ENCODE measurements at places on chromosomes 5 and 9.

DNA sequence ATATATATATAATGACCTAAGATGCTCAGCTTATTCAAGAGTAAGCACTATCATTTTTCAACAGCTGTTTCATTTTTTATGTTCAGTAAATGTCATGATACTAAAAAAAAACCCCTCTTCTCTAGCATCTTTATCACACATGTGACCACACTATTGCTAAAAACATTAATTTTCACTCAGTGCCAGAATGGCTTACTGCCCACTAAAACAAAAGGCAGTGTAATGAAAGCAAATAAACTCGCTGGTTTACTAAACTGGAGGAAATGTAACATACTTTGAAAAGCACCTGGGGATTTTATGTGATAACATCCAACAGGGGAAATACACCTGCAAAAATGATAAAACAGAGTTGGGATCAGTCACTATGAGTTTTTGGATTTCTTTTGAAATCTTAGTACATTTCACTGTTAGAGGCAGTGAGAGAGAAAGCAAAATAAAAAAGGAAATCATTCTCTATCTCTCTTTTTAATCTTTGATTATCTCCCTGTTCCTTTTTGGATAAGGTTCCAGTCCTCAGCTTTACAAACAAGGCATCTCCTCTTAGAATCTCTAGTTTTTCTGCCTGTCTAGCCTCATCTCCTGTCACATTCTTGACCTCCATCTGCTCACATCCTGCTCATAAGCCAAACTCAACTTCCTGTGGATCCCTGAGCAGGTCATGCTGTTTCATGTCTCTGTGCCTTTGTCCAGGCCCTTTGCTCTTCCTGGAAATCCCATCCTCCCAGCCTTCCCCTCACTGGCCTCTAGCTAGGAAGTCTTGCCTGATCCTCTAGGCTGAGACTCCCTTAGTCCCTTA is 338.0 kb downstream of the MAN2A1 start:
- no peak for DNase-seq

DNA sequence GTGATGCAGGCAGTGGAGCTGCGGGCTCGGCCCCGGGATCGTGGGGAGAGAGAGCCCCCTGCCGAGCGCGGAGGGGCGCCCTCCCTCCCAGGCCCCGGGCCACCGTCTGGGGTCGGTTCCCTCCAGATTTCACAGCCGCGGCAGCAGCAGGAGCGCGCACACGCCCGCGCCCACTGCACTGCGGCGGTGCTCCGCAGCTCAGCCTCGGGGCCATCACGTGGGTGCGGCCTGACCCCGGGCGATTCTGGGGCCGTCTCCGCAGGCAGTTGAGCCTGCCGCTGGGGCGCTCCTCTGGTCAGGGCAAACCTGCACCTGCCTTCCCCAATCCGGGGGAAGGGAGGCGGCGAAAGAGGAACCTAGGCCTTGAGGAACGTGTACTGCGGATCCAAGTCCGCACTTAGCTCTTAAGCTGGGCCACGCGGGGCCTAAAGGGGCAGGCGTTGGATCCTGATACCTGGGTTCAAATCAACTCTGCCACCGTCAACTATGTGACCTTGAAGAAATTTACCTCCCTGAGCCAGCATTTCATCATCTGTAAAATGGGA is 9.4 kb upstream of the DELE1 start:
- peak; percentile 68 for DNase-seq

DNA sequence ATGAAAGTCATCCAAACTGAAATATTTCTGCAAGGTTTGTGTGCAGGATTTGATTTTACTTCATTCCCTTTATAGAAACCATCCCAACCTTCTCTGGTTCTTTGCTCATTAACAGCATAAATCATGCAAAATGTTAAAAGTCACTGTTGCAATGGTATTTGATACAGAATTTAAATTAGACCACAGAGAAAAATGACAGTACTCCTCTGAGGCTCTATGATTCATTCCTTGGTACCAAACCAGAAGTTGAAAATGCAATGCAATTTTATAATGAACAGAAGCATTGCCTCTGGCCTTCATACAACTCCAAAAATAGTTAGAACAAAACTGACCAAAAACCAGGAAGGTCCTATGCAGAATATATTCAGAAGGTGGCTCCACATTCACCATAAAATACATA is 607.1 kb downstream of the TLE1 start:
- DNase-seq = no peak

GRCh38 chr5:7181841-7182240 is 214.1 kb upstream of the ADCY2 start:
- no peak for DNase-seq

DNA sequence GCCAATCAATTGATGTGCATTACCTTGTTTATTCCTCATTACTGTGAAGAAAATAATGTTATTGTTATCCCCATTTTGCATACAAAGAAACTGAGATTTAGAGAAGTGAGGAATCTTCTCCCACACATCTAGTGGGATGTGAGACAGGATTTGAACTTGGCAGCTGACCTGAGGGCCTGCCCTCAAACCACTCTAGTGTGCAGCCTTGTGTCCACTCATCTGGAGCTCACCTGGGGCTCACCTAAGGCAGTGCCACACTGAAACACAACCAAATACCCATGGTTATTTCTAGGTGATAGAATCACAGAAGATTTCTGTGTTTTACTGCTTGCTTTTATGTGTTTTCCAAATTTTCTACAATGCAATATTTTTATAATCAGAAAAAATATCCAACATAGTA is 94.7 kb upstream of the SAP30L start:
- no peak for DNase-seq

GRCh38 chr5:15571618-15572017 is 71.6 kb downstream of the FBXL7 start:
- DNase-seq = no peak

DNA sequence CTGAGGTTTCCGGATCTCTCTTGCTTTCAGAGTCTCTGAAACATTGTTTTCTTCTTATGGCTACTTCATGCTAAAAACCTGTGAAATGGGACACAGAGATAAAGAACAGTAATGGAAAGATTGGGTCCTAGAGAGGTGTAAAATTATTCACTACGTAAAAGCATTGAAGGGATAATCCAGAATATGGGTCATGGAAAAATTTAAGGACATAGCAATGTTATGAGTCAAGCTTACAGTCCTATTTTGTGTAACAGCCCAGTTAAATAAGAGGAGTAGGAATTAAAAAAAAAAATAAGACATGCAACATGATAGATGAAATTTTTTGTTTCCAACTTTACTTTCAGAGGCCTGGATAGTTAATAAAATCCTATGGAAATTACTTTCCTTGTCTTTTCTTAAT is 61.9 kb upstream of the ELL2 start:
- DNase-seq = no peak

All from suppressor macrophage (primary cell).